ENCODE measurements at places on chromosomes 12 and 14. TPM values are rescaled to one million over a fixed set of nuclear protein-coding genes. Genes with fewer than 3 reads are reported as not detected.
A peak's percentile ranks its signal among the peaks of the same experiment; 100 is the strongest.

DNA sequence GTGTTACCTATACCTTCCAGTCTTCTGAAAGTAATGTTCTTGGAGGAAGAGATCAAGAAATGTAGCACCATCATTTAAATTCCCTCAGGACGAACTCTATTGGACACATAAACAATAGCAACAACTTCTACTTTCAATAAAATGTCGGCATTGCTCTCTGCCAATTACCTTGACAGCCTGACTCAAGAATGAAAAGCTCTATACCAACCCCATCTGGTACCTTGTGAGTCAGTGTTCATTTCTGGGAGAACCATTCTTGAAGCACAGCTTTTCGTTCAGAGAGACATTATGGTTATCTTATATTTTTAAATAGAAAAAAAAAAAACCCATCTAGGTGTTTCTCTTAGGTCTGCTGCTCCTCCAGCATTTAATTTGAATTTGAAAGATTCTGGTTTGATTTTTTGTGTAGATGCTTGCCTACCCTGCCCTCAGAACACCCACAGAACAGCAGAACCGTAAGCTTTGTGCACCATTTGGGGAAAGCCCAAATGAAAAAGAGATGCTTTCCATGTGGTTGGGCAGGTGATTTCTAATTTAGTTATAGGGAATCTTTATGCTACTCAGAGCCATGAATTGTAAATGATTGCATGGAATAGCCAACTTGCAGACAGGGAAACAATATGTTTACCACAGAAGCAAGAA, 156.0 kb downstream of the SAMD4A start:
- DNase-seq, result no peak

- no peak for DNase-seq
These were observed 208.5 kb upstream of the NEDD1 start for GRCh38 chr12:96698521-96698920.

- peak; percentile 21 for DNase-seq
These were observed 137.0 kb upstream of the LMNTD1 start for GRCh38 chr12:25689996-25690501.

DNA sequence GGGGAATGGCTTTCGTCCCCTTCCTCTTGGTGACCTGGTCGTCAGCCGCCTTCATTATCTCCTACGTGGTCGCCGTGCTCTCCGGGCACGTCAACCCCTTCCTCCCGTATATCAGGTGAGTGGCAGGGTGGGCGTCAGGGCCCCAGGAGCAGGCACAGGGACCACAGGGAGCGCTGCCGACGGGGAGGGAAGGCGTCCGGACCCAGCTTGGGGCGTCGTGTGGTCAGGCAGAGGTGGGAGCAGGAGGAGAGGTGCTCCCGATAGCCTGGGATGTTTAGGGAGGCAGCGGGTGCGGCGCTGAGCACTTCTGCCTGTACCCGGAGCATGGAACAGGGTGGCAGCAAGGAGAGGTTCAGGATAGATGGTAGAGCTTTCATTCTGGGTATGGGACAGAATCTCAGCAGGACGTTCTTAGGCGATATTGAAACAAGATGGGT, 444 bp downstream of the DRAM1 start:
- no peak for DNase-seq

- no peak for DNase-seq
These were observed 45.6 kb downstream of the AACS start for GRCh38 chr12:125110641-125111360.

DNA sequence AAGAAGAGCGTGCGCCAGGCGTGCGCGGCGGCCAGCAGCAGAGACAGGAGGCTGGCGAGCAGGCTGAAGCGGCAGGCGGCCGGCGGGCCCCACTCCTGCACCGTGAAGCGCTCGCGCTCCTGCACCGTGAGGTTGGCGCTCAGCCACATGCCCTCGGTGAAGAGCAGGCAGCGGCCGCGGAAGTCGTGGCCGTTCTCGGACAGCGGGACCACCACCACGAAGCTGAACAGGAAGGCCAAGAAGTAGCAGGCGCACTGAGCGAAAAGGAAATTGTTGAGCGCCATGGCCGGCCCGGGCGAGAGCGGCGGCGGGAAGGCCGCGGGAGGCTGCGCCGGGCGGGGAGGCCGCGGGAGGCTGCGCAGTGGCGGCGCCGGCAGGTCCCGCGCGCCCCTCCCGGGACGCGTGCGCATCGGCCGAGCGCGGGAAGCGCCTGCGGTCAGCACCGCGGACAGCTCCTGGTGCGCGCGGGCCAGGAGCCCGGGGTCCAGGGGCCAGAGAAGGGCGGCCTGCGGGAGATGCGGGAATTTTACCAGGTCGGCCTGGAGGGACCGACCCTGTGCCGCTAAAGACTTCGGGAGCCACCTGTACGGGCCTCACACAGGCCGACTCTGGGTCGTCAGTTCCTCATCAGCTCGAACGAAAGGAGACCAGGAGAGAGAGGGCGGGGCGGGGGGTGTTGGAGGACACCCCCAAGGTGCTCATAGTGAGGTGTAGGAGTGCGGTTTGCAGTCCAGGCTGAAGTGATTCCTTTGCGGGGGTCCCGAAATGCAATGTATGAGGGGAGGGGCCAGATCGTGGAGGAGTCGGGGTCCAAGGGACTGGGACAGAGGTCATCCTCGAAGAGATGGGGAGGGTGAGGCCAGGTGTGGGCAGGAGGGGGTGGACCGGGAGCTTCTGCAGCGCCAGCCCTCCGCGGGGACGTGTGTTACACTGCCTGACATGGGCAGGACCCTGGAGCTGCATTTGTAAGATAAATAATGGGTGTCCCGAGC, at the start of gene TMEM179:
Gene TMEM179 (minus strand): TSS at position 315 of the 992 bp plus-strand sequence. CDS start 31 bp downstream, at position 284.
- peak; percentile 82 for DNase-seq

- no peak for DNase-seq
These were observed 169.2 kb downstream of the PIK3C2G start for GRCh38 chr12:18430425-18431048.

TSPAN11 gene
- 19.7 TPM for total RNA-seq

SLC8A3 gene
- total RNA-seq, result 0.22 TPM

RARG gene
- 66.6 TPM for total RNA-seq

Measured in mesothelial cell of epicardium (in vitro differentiated cells).